ENCODE measurements at places on chromosomes 1 and 21.
A peak's percentile ranks its signal among the peaks of the same experiment; 100 is the strongest.

- no peak for DNase-seq
Measured at GRCh38 chr1:28560886-28561285, 8.0 kb downstream of the TRNAU1AP start.

DNA sequence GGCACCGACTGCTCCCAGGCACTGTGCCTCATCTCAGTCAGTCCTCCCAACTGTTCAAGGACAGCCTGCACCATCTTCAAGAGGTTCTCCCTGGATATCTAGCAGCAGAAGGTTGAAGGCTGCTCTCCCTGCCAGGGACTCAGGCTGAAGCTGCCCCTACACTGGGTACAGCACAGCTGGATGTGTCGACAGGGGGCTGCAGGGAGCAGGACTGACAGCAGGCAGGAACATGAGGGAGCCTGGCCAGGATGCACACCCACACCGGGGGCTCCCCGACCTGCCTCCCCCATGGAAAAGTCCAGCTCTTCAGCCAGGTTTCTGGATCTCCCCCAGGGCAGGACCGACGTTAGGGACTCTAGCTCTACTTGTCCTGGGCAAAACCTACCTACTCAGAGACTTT, 20.5 kb downstream of the SETD4 start:
- no peak for DNase-seq

GRCh38 chr1:96049759-96050409, 671.7 kb upstream of the PTBP2 start:
- no peak for DNase-seq

GRCh38 chr1:23214640-23215039, 2.7 kb downstream of the HTR1D start:
- no peak for DNase-seq

GRCh38 chr1:86541859-86542258, 5.0 kb upstream of the CLCA4 start:
- DNase-seq, result no peak

DNA sequence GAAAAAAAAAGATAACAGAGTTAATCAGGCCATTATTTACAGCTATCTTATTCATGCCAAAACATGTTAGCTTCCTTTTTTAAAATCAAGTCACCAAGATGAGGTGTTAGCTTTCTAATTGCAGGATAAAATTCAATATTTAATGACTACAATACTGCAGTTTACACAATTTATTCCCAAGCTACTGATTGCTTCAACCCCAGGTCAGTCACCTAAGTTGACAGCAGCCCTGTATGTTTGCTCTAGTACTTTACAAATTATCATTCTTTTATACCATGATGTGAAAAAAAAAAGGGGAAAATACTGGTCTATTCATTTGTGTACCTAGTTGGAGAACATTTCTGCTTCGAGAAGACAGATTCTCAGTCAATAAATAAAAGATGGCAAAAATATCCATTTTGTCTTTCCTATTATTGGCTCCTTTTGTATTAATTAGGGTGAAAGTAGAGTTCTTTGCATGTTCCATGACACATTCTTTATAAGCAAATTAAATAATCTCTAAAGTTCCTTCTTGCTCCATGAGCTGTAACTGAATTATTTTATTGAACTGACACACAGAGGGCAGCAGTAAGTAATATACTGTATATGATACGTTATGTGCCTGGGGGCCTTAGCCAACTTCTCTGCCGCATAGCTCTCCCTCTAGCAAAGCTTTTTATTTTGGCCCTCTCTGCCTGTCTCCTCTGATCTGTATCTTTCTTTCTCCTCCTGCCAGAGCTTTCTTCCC, 48.0 kb downstream of the DIPK1A start:
- DNase-seq, result no peak

DNA sequence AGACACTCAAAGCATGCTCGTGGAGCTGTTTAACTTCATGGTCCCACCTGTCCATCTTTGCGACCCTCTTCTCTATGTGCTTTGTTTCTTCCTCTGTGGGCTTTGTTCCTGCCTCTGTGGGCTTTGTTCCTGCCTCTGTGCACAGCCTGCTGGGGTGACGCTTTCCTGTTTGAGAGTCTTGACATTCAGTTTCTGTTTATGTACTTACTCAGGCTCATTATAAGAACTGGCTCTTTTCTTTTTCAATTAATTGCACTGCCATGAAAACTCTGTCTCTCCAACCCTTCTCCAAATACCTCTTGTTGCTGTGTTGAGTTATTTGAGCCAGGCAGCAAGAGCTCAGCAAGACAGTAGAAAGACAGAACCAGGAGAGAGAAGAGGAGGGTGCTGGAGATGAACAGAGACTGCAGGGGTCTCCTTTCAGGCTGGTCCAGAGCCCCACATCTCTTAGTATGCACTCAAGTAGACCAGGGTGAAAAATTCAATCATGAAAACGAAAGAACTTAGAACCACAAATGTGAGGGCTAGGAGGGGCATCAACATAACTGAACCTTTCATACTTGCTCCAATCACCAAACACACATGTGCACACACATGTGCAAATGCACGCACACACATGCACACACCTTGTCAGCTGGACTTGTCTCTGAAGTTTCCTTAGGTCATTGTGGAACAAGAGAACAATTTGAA, 88.3 kb upstream of the SGIP1 start:
- peak; percentile 47 for DNase-seq

- DNase-seq, result peak; percentile 88
Measured at GRCh38 chr1:37946703-37947360, at the start of gene INPP5B. TSS of gene INPP5B (minus strand) at chr1:37947053. CDS start at chr1:37946308, 745 bp downstream.

DNA sequence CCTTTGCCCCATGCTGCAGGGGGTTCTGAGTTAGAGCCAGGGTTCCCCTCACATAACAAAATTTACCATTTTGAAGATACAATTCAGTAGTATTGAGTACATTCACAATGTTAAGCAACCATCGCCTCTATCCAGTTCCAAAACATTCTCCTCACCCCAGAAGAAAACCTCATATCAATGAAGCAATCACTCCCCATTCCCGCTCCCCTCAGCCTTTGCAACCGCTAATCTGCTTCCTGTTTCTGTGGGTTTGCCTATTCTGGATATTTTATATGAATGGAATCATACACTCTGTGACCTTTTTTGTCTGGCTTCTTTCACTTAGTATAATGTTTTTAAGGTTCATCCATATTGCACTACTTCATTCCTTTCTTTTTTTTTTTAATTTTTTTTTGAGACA, 32.9 kb downstream of the SERINC2 start:
- peak; percentile 26 for DNase-seq

- DNase-seq, result no peak
Measured at GRCh38 chr1:234927312-234927970, 201.2 kb downstream of the TOMM20 start.

DNA sequence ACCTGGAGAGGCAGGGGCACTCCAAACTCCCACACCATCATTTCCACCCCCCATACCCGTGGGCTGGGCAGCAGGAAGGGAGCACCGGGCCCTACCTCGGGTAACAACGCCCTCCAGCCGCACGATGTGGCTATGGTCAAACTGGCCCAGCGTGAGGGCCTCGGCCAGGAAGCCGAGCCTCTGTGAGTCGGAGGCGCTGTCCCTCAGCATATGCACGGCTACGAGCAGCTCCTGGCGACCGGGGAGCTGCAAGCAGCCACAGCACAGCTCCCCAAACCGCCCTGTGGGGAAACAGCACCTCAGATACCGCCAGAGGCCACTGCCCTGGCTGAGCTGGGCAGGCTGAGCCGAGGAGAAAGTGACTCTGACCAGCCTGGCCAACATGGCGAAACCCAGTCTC, 29.2 kb downstream of the CDCA8 start:
- no peak for DNase-seq

DNA sequence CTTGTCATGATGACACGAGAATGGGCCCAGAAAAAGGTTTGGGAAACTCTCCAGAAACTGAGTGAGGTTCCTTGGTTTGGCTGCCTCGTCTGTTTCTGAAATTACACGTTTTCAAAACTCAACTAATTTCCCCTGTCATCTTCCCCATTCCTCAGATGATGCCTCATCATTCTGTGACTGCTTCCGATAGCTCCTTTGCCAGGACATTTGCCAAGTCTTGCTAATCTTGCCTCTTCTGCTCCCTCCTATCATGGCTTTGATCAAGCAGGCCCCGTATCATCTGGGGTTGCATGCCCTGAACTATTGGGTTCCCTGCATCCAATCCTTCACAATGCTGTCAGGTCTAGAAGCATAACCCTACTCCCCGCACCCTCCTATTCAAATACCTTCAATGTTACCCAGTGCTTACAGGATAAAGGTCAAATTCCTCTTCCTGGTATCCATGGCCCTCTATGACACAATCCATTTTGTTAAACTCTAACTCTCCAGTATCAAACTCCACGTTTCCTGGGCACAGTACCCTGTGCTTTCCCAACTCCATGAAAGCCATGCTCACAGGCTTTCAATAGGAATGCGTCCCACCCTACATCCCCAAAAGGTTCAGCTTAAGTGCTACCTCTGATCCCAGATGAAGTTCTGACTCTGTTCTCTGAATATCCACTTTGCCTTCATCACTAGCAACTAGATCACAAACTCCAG, 22.2 kb upstream of the TMEM200B start:
- no peak for DNase-seq

GRCh38 chr1:178495158-178495557, 1.6 kb downstream of the CLEC20A start:
- no peak for DNase-seq

DNA sequence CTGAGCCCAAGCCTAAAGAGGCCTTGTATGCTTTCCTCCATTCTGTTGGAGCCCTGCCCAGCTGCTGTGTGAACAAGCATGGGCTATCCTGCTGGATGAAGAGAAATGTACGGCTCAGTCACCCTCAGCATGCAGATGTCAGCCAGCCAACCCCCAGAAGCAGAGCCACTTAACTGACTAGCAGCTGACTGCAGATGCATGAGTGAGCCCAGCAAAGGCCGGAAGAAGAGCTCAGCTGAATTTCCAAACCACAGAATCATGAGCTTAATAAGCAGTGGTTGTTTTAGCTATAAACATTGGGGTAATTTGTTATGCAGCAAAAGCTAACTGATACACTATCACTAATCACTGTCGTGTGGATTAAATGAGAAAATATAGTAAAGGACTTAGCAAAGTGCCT, 39.0 kb downstream of the FOXO6 start:
- DNase-seq, result no peak

- no peak for DNase-seq
Measured at GRCh38 chr1:219347376-219347775, 173.7 kb downstream of the LYPLAL1 start.

DNA sequence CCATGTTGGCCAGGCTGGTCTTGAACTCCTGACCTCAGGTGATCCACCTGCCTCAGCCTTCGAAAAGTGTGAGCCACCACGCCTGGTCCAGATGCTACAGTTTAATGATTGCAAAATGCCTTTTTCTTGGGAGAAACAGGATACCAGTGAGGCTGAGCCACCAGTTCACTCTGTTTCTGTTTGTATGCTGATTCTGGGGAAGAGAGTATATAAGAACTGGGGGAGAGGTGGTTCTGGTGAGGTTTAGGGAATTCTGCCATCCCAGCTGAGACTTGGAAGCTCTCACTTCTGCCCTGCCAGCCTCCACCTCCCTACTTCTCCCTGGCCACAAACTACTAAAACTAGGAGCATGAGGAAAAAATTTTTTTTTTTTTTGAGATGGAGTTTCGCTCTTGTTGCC, 8.1 kb upstream of the PMF1 start:
- DNase-seq, result no peak

- DNase-seq, result peak; percentile 48
Measured at GRCh38 chr1:245512980-245513578, 358.3 kb downstream of the KIF26B start.

- no peak for DNase-seq
Measured at GRCh38 chr21:33283203-33283602, 17.0 kb downstream of the IL10RB start.

- DNase-seq, result no peak
Measured at GRCh38 chr1:185984113-185984836, 250.1 kb downstream of the HMCN1 start.

GRCh38 chr1:169821500-169821899, 26.8 kb upstream of the METTL18 start:
- no peak for DNase-seq

DNA sequence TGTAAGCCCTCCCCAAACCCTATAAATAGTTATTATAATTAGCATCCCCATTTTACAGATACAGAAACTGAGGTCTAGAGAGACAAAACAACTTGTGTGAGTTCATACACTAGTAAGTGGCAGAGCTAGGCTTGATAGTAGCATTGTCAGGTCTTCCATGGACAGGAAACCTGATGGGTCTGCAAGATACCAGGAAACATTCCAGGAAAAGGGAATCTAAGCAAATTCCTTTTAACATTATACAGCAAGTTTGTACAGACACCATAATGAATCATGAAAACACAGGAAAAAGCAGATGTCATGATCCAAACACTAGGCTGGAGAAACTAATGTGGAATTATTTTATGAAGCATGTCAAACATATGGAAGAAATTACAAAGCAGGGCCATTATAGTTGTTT, 89.1 kb upstream of the KCNK2 start:
- DNase-seq, result no peak

DNA sequence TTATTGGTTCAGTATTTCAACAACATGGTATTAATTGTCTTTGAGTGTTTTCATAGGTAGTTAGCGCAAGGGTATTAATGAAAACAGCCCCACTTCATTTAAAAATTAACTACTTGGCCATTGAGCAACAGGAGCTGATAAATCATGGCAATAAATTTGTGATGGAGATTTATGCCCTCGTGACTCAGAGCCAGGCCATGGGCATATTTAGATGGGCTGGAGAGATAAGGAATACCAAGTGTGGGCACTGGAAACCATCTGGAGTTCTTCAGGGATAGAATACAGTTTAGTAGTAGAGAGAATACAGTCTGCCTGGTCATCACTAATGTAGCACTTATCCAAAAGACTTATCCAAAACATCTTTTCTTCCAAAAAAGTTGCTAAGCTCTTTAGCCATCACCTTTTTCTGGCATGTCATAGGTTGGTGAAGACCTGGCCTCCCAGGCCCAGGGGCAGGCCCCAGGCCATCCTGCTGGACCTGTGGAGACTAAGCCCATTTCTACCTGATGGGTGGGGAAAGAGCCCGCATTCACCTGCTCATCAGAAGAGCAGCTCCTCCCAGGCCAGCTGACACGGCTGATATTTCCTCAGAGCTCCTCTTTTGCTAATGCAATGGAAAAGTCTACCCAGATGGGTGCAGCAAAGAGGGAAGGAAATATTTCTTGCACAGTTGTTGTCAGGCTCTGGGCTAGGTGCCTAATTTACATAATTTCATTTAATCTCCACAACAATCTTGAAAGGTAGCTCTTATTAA, 238.0 kb downstream of the TM2D1 start:
- no peak for DNase-seq

- no peak for DNase-seq
Measured at GRCh38 chr1:37021502-37021901, 12.8 kb downstream of the GRIK3 start.

- no peak for DNase-seq
Measured at GRCh38 chr1:205365945-205366463, 9.3 kb upstream of the KLHDC8A start.

- DNase-seq, result no peak
Measured at GRCh38 chr1:22539510-22540118, 23.7 kb upstream of the EPHA8 start.

- peak; percentile 27 for DNase-seq
Measured at GRCh38 chr1:172742599-172743500, 83.9 kb downstream of the FASLG start.

- no peak for DNase-seq
Measured at GRCh38 chr1:221945669-221946068, 203.8 kb upstream of the DUSP10 start.

All from inflammatory macrophage (primary cell).